ENCODE measurements at places on chromosomes 6 and 20.

DNA sequence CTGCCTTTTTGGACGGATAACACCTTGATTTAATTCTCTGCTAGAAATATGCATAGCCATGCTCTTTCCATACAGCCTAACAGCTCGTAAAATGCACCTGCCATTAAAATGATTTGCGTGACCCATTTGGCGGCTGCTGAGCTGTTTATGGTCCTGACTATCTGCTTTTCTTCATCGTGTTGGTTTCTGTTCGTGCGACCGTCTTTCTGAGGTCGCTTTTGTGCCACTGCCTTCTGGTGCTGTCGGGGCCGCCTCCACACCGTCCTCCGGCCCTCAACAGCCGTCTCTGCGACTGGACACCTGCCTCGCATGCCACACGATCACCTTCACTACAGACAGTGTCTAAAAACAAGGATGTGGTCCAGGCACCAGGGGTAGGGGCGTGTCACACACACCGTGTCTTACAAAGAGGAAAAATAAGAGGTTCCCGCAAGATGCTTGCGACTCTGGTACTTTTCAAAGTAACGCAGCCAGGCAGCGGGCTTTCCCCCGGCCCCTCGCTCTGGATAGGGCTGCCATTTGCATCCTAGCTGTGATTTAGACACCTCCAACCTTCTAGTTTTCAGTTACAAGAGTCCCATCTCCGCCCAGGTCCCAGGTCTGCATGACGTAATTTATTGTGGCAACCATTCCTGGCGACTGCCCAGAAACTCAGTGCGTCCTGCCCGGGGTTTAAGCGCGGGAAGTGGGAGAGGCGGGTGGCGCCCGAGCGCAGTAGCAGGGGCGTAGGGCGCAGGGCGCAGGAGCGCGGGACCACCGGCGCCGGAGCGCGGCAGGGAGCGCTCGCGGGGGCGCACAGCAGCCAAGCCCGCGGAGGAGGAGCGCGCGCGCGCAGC lies at the start of gene STMND1:
STMND1 (plus strand) TSS at position 629 of the 836 bp plus-strand sequence. CDS start 208 bp downstream, outside the sequence.
- DNase-seq = no peak

DNA sequence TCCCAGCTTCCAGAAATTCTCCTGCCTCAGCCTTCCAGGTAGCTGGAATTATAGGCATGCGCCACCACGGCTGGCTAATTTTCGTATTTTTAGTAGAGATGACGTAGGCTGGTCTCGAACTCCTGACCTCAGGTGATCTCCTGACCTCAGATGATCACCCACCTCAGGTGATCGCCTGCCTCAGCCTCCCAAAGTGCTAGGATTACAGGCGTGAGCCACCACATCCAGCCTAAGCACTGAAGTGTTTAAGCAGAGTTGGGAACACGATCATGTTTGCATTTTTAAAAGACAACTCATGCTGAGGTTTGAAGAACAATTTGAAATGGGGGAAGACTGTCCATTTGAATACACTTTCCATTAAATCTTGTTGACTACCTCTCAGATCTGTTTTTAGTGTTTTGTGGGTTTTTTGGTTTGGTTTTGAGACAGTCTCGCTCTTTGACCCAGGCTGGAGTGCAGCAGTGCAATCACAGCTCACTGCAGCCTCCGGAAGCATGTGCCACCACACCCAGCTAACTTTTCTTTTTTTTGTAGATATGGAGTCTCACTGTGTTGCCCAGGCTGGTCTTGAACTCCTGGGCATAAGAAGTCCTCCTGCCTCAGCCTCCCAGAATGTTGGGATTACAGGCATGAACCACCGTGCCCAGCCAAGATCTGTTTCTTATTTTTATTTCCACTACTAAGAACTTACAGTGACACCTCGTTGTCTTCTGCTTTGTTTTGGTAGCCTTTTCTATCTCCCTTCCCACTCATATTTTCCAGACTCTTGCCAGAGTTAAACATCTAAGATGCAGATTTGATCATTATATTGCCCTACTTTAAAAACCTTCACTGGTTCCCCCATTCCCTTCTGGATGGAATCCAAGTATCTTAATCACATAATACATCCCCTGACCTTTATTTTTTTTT lies 5.5 kb downstream of the CASP8AP2 start:
- DNase-seq = peak; percentile 20

- peak; percentile 46 for DNase-seq
Observed at GRCh38 chr20:21615617-21616080, 89.8 kb upstream of the PAX1 start.

DNA sequence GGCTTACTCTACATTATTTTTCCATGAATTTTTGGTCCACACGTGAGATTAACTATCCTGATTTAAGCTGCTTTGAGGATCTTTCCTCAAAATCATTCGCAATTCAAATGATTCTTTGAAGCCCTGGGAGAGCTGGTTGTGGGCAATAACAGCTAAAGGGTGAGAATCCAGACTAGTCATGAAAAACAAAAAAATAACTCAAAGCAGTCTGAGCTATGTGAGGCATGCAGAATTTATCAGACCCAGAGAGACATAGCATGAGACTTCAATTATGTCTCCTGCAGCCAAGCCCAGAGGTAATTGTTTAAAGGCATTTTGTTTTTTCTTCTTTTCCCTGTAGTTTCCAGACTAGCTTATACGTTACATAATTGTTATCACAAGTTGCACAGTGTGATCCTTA lies 517.3 kb upstream of the PTCHD4 start:
- DNase-seq = no peak

GRCh38 chr20:53303413-53303760 lies 290.3 kb downstream of the ZNF217 start:
- DNase-seq = no peak

GRCh38 chr20:32967961-32968457 lies 36.2 kb downstream of the SUN5 start:
- DNase-seq = peak; percentile 9

DNA sequence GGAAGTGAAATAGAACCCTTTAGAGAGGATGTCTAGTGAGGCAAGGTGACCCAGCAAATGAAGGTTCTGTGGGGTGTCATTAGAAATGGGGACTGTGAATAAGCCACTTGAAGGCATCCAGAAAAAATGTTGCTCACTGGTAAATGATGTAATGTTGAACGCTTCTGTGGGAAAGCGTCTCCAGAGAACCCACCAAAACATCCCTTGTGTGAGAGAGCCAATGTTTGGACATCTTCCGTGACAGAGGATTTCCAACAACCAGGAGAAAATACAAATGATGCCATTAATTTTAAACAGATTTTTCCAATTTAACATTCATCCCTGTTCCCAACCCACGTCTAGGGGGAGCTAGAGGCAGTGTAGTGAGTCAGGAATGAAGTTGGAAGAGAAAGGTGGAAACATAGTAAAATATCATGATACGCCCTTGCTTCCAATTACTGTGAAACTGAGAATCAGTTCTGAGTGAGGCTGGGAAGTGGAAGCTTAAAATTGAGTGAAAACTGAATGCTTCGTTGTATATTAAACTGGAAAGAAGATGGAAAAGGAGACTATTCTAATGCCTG lies 584.2 kb downstream of the CD109 start:
- no peak for DNase-seq

DNA sequence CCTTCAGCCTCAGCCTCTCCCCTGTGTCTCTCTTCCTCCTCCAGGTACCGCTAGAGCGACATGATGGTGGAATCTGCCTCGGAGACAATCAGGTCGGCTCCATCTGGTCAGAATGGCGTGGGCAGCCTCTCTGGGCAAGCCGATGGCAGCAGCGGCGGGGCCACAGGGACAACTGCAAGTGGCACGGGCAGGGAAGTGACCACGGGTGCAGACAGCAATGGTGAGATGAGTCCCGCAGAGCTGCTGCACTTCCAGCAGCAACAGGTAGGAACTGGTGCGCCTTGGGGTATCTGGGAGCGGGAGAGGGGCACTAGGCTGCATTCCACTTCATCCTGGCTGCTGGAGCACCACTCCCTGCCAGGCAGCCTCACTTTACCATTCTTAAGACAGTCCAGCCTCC lies 19.5 kb downstream of the FOXP4 start:
- DNase-seq = no peak

DNA sequence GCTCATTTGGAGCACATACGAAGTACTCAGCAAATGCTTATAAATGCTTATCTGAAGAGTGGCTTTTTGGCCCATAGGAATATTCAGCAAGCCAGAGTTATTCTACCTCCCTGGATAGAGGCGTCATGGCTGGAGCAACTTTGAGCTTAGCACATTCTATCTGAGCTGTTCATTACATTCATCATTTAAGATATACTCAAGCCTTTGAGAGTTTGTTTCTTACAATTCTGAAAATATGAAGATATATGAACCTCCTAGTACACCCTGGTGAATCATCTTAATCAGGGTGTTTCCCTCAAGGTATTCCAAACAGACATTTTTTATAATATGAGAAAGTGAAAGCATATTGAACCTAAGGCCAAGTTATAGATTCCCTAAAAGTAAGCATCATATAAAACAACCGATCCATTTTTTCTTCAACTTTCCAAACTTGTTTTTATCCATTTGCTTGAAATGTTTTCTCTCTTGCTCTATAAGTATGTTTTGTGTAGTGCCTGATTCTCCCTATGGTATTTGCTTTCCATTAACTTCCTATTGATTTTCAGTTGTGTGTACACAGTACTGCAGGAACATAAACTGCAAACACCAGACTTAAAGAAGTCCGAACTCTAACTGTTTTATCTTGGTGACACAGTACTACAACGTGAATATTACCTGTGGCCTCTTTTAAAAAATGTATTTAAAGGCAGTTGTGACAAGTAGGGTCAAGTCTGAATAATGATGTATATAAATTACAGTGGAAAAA lies 139.7 kb upstream of the PTPRK start:
- DNase-seq = no peak

DNA sequence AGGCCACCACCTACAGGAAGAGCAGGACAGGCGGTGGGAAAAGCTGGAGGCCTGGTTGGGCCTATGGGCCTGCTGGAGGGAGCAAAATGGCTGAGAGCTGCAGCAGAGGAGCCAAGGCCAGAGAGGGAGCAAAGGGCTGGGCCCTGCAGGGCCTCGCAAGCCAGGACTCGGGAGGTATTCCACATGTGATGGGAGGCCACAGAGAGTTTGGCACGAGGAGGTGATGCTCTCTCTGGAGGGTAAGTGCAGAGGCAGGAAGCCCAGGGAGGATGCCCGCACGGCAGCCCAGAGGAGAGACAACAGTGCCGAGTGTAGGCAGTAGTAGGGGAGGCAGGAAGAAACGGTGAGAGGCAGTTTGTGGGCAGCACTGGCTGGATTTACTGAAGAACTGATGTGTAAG lies 85.7 kb downstream of the DTNBP1 start:
- no peak for DNase-seq

DNA sequence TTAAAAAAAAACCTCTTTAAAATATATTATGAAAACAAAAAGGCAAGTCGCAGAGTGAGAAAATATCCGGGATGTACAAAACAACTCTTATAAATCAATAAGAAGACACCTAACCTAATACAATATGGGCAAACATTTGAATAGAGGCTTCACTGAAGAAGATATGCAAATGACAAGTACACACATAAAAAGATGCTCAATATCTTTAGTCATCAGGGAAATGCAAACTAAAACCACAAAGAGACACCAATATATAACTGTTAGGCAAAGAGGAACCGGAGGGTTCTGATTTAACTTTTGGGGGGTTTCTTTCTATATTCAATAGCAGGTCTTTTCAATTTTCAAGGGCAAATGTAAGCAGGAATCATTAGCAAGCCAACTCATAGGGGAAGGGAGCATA lies 480.7 kb upstream of the SPTLC3 start:
- no peak for DNase-seq

DNA sequence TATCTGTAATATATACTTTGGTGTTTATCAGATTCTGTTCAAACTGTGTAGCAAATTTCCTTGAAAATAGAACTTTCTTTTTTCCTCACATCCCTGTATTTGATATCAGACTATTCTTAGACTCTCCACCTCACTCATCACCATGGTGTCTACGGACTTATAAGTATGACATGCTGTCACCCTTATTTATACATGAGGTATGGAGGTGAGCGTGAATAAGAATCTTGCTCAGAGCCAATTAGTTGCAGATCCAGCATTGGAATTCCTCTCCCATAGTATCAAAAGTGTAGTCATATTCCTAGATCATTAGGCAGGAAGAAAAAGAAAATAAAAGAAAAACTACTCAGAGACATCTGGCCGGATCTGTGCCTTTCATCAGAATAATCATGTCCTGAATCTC lies 43.0 kb downstream of the TPD52L1 start:
- no peak for DNase-seq

GRCh38 chr6:125955973-125956372 lies 597 bp upstream of the HINT3 start:
- DNase-seq = no peak

- no peak for DNase-seq
Observed at GRCh38 chr20:58699623-58700107, 7.1 kb downstream of the NPEPL1 start.

DNA sequence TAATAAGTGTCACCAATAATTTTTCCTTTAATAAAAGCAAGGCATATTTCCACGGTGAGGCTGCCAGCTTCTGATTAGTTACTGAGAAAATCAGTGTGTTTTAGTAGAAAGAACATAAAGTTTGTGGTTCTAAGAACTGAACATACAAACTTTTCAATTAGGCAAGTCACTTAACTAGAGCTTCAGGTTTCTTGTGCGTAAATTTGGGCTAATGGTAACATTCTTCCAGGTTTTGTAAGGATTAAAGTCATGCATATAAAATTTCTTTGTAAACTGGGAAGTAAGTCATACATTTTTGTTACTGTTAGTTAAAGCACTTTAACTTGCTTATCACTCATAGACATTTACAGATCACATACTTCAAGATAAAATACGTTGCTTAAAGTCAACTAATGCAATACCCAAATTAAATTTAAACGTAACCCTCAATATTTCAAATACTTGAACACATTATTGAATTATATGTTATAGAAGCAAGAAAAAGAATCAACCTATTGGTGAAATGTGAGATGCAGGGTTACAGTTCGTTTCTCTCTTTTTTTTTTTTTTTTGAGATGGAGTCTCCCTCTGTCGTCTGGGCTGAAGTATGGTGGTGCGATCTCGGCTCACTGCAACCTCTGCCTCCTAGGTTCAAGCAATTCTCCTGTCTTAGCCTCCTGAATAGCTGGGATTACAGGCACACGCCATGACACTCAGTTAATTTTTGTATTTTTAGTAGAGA lies 327.3 kb upstream of the NOX3 start:
- DNase-seq = no peak

GRCh38 chr20:19978511-19979210 lies 38.5 kb upstream of the NAA20 start:
- no peak for DNase-seq

DNA sequence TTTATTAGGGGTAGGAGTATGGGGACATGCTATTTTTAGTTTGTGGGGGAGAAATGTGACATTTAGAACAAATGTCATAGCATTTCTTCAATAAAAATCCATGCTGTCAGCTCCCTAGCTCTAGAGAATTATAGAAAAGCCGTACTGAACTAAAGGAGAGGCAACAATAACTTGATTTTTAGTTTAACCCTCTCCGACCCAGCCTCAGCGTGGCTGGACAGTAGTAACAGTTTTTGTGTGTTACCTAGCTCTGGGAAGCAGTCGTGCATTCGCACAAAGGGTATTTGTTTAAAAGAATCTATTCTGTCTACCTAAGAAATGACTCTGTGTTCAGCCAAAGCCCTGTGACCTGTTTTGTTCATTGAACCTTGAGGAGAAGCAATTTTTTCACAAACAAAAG lies 442.4 kb upstream of the SOX4 start:
- no peak for DNase-seq

DNA sequence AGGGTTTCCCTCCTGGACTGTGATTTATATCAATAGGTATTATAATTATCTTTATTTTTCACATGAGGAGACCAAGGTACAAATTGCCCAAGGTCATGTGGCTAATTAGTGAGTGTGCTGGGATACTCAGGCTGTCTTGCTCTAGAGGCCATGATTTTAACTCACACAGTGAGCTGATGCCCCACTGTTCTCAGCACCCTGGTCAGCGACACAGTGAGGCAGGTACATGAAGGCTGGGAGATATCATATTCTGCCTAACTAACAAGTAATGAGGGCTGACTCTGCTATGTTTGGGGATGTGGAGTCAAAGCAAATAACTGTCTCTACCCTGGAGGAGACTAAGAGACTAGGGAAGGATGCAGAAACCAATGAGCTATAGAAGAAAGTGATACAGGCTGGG lies 501.1 kb downstream of the PTPRT start:
- no peak for DNase-seq

Measured in MV-4-11 (cell line).